ENCODE measurements at places on chromosomes 3 and 15.

- DNase-seq, result no peak
Measured at GRCh38 chr15:52136442-52136980, 23.9 kb upstream of the BCL2L10 start.

- DNase-seq, result no peak
Measured at GRCh38 chr3:160754371-160754854, 1.6 kb upstream of the PPM1L start.

DNA sequence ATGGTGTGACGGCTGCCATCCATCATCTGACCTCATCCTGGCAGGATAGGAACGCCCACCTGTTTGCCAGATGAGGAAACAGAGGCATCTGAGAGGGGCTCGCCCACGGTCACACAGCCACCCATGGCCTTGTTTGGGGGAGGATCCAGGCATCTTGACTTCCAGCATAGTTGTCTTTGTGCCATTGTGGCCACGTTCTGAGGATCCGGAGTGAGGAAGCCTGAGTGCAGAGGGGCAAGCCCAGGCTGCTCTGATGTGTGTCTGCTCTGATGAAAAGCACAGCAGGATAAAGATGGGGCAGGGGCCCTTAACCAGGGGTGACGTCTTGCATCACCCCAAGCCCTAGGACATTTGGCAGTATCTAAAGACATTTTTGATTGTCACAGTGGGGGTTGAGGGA, 58.7 kb downstream of the FGD5 start:
- no peak for DNase-seq

DNA sequence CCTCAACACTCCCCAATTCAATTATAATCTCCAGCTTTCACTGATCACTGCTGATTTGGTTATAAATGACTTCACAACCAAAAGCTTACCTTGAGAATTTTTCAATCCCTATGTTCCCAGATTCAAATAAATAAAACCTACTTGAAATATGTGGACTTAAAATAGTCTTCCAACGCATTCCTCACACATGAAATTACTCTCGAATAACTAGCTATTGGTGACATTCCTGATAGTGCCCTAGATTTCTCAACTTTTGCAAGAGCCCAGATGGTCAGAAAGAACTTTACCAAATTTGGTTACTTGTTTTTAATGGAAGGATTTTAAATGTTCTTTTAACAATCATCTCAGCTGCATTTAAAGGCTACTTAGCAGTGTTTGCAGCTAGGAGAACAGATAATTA, 605.5 kb downstream of the FHIT start:
- no peak for DNase-seq

DNA sequence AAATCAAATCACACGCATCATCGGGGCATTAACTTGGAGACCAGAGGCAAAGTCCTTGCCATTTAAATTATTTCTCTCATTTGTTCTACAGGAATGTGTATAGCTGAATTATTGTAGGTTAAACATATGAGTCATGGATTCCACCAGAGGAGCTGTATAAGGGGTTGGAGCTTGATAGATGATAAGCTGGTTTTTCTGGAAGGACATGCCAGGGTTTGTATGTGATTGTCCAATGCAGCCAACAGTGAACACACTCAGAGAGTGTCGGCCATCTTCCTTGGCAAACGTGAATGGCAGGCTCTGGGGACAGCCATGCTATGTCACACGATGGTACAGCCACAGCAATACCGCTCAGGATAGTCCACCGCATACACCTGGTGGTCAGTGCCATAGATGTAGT, 25.1 kb downstream of the SSUH2 start:
- DNase-seq, result no peak

DNA sequence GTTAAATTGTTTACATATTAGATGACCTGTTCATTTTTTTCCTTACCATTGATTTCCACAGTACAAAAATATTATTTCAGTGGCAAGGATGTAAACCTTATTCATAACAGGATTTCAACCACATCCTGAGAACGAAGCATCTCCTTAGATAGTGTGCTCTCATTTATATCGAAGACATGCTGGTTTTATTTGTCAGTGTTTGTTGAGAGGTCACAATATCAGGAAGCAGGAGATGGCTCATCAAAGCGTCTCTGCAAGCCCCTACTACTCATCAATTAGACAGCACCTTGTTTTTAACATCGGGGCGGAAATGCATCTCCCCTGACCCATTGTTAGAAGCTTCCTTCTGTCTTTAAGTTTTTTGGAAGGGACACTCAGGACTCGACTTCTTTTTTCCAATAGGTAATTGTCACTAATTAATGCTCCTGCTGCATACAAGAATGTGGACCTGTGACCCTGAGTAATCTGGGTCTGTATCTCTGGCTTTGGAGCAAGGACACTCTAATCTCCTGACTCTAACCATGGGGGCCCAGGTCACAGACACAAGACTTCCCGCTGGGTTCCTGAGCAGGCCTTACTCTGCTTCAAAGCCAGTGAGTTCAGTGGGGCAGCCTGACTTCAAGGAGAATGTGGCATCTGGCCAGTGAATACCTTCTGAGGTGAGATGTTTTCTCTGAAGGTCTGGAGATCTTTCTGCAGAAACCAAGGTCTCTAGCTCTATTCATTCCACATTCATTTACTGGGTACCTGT, 50.3 kb downstream of the MECOM start:
- no peak for DNase-seq

GRCh38 chr3:110957247-110958025, 114.2 kb upstream of the NECTIN3 start:
- DNase-seq, result no peak

- DNase-seq, result no peak
Measured at GRCh38 chr15:101437618-101438481, 51.7 kb downstream of the PCSK6 start.

DNA sequence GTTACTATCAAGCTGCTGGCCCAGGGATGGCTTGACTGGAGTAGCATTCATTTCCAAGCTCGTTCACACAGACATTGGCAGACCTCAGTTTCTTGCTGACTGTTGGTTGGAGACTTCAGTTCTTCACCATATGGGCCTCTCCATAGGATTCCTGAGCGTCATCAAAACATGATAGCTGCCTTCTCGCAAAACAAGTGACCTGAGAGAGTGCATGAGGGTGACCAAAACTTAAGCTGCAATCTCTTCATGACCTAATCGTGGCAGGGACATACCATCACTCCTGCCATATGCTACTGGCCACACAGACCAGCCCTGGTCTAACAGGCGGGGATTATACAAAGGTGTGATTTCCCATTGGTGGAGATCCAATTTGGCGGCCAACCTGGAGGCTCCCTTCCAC, 46.0 kb upstream of the C3orf22 start:
- no peak for DNase-seq

DNA sequence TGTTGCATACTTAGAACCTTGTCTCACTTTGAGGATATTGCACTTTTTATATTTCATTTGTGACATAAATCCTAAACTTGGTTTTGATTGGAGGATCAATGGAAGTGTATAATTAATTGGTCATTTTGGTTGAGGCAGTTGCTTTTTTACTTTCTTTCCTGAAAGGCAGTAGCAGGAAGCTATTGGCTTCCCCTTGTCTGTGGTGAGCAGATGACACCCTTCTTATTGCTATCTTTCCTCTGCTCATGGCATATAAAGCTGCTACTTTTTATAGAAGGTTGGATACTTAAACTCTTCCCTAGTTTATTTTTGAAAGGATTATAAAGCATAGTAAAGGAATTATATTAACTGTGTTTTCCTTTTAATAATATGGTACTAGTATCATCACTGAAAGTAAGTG, 28.6 kb downstream of the FAM98B start:
- no peak for DNase-seq

- DNase-seq, result no peak
Measured at GRCh38 chr3:31353166-31353565, 179.6 kb upstream of the STT3B start.

DNA sequence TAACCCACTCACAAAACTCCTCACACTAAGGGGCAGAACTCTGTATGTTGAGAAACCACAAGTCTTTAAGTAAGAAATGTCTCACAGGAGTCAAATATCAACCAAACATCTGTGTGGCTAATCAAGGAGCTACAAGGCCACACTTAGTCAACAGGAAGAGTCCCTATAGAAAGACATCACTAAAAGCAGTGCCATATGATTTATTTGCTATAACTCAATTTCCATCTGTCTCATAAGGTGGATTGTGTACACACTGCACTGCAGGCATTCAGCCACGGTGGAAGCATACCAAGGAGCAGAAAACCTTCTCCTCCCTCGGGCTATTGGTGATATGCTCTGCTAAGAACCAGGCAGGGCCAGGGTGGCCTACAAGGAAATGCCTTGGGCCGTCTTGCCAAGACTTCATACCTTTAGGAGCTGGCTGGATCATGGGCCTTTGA, 197.6 kb upstream of the CFAP20DC start:
- DNase-seq, result no peak

All from stimulated activated CD4-positive, alpha-beta T cell treated with anti-CD3 and anti-CD28 coated beads, Interleukin-1b, Interleukin-23, amount 100 ng/mL, for 4 hours (primary cell).